ENCODE measurements at places on chromosomes 11 and 22.

DNA sequence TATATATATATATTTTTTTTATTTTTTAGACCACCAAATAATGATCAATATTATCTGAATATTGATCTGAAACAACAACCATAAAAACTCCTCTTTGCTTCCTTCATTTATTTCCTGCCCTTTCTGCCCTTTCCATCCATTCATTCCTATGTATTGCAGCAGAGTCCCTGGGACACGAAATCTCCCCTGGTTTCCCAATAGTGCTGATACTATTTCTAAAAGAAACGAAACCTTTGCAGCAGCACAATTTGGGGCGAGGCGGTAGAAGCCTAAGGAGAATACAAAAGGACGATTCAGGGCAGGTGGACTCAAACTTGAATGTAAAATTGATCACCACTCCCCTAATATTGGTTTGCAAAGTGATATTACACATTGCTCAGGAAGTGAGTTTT lies 16.9 kb upstream of the AMOTL1 start:
- no peak for DNase-seq

DNA sequence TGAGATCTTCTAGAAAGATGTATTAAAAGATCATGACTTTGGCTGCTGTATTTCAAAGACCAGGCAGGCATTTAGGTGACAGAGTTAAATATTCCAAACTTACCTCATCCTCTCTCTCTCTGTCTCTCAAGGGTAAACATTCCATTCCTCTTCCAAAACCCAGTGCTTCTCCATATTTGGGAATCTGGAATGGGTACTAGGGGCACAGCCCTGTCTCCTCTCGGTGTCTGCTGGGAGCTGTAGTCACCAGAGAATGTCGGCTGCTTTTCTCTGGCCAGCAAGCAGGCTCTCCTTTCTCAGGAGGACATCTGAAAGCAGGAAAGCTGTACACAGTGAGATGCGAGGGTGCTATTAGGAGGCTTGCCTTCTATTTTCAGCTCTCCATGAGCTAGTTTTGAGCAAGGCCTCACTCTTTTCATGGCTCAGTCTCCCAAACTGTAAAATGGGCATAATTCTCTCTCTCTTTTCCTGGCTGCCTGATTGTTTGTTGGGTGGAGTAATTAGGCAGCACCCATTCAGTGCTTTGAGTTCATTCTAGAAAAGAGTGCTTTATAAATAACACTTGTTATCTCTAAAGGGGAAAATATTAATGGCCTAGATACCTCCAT lies 9.3 kb upstream of the PEX26 start:
- no peak for DNase-seq

DNA sequence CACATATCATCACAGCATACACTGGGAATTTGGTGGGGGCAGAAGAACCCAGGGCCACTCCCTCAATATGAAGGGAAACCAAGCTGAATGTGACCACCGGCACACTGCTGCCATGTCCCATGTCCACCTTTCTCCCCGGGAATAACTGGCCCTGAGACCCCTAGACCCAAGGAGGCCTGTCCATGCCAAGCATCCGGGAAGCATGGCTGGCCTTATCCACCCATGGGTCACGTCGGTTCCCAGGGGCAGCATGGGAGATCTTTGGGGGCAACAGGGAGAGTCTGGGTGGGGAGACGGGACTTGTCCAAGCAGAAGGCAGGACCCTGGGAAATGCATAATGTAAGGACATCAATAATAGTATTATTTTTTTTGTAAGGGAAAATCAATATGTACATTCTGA lies 10.4 kb upstream of the MIEF1 start:
- no peak for DNase-seq

- no peak for DNase-seq
Measured at GRCh38 chr22:43114958-43115357, 4.4 kb downstream of the BIK start.

GRCh38 chr11:255176-255575 lies 18.4 kb downstream of the PSMD13 start:
- DNase-seq = peak; percentile 48

DNA sequence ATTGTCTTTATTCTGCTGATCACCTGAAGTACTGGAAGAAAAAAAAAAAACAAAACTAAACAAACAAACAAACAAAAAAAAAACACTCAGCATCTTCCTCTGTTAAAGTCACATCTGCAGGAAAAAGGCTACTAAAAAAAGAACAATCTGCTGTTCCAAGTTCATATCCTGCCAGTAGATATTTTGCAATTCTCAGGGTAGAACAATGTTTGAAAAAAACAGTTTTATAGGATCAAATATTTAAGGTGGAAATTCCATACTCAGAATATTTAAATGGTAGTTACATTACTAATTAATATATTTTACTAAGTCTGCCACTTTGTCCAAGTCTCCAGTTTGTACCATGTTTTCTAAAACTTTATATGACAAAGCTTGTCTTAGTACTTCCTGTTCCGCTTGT lies 175.2 kb downstream of the SBF2 start:
- DNase-seq = no peak

- peak; percentile 66 for DNase-seq
Measured at GRCh38 chr11:125514336-125515101, 18.5 kb upstream of the FEZ1 start.

GRCh38 chr22:49099496-49100124 lies 728.1 kb downstream of the BRD1 start:
- no peak for DNase-seq

DNA sequence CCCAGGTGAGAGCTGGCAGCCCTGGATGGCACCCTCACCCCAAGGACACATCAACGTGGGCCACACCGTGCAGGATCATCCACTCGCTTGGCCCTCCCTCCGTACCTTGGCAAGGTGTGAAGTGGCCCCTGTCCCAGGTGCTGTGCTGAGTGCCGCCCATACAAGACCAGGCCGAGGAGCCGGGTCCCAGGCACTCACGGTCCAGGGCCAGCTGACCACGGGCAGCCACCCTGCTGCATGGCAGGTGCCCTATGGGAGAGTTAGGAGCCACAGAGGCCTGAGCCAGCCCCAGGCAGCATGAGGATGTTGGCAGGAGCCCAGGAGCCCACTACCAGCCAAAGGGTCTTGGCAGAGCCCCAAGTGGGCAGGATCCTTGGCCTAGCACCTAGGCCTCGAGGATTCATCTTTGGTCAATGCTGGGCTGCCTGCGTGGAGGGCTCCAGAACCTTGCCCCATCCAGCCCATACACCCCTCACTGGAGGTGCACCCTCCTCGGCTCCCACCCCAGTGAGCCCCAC lies 19.6 kb downstream of the RTN4R start:
- DNase-seq = no peak

- no peak for DNase-seq
Measured at GRCh38 chr11:111457731-111458368, 54.3 kb downstream of the BTG4 start.

- no peak for DNase-seq
Measured at GRCh38 chr22:19169002-19169946, 9.3 kb downstream of the SLC25A1 start.

DNA sequence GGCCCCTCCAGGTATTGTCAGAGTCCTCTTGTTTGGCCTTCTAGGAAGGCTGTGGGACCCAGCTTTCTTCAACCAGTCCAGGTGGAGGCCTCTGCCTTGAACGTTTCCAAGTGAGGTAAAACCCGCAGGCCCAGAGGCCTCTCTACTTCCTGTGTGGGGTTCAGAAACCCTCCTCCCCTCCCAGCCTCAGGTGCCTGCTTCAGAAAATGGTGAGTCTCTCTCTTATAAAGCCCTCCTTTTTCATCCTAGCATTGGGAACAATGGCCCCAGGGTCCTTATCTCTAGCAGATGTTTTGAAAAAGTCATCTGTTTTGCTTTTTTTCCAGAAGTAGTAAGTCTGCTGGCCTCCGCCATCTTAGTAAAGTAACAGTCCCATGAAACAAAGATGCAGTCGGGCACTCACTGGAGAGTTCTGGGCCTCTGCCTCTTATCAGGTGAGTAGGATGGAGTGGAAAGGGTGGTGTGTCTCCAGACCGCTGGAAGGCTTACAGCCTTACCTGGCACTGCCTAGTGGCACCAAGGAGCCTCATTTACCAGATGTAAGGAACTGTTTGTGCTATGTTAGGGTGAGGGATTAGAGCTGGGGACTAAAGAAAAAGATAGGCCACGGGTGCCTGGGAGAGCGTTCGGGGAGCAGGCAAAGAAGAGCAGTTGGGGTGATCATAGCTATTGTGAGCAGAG lies at the start of gene CD3E:
CD3E (plus strand) TSS at position 163 of the 681 bp plus-strand sequence; CDS start at position 386, 223 bp downstream.
- DNase-seq = no peak

All from iris pigment epithelial cell (primary cell).